Stimulated activated CD4-positive, alpha-beta T cell treated with anti-CD3 and anti-CD28 coated beads, Interleukin-2, amount 100 ng/mL, for 48 hours (primary cell): ENCODE measurements at places on chromosomes 11 and 22.

DNA sequence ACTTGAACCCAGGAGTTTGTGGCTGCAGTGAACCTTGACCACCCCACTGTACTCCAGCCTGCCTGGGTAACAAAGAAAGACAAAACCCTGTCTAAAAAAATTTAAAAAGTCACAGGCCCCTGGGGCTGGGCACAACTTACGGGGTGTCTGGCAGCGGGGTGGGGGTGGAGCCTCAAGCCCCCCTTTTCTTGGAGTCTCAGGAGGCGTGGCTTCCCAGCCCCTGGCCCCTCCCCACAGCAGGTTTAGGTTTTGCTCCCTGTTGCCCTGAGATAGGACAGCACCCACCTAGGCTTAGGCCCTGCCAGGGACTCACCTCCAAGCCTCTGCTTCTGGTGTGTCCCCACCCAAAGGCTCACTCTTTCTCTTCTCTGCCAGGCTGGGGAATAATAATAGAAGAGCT is 22.4 kb downstream of the MGAT3 start:
- DNase-seq: no peak

- no peak for DNase-seq
Measured at GRCh38 chr11:69259096-69259495, 34.9 kb upstream of the MYEOV start.

DNA sequence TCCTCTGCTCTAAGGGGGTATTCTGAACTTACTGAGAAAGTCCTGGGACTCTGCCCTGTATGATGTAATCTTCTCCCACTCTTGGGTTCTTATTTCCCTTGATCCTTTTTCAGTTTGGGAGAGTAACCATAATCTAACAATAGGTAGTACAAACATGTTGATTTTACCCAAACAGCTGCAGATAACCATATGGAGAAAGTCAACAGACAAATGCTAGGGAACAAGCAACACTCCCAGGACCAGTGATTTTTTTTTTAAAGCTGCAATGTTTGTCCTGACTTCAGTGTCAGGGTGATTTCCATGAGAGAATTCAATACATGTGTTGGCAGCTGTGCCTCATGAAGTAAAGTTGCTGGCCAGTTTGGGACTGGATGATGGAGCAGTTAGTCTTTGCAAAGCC is 156.5 kb downstream of the FCHSD2 start:
- no peak for DNase-seq

DNA sequence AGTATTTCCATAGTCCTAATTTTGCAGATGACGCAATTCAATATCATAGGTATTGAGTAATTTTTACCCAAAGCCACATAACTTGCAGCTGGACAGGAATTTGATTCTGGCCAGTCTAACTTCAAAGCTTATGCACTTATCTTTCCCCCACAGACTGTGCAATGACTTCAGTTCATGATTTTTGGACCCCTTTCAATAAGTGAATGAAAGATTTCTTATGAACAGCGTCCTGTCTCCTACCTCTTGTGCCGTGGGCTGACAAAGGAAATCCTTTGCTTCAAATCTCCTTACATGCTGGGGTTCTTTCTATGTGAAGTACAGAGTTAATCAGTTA is 217.7 kb upstream of the KIRREL3 start:
- DNase-seq: no peak

GRCh38 chr11:48013269-48013901 is 33.0 kb downstream of the PTPRJ start:
- peak; percentile 49 for DNase-seq

DNA sequence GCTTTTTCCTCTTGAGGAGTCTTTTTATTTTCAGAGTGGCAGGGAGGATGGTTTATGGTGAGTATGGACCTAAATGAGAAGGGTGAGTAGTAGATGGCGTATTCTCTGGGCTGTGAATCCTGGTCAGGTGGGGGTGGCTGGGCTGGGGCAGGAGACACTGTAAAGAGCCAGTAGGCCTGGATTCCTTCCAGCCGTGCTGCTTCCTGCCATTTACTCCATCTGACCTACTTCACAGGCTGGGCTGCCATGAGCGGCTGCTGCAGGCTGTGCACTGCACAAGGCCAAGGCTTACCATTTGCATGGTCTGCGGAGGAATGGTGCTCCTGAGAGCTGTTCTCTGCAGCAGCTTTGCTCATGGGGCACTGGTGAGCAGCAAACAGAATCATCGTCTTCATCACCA is 297.6 kb downstream of the KIRREL3 start:
- no peak for DNase-seq

- DNase-seq: no peak
Measured at GRCh38 chr11:39804271-39804670, 1655.2 kb downstream of the LRRC4C start.

- no peak for DNase-seq
Measured at GRCh38 chr22:33063611-33064010, 5.4 kb upstream of the SYN3 start.

GRCh38 chr22:48936391-48936790 is 891.3 kb downstream of the BRD1 start:
- DNase-seq: no peak

DNA sequence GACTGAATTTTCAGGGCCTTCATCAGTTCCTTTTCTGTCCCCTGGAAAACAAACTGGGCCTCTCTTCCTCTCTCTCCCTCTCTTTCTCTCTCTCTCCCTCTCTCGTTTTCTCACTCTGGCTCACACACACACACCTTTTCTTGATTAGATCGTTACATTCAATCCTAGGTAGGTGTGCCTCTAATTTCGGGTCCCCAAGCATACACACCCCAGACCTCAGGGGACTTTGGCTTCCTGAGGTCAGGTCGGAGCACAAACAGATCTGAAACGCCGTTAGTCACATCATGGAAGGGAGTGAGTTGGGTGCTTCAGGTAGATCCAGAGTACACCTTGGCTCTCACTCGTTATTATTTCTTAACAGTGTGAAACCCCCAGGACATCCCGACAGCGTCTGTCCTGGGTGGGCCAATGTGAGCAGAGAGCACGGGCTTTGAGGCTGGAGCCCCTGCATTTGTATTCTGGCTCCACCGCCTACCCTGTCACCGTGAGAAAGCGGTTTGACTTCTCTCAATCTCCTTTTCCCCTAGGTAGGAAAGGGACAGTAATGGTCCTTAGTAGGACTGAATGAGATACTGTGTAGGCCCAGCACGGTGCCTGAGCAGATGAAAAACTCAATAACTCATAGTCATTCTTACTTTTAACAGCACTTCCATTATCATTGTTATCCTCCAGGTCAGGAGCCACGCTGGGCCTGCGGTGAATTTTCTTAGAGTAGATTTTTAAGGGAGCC is 37.3 kb upstream of the POU2AF1 start:
- no peak for DNase-seq

DNA sequence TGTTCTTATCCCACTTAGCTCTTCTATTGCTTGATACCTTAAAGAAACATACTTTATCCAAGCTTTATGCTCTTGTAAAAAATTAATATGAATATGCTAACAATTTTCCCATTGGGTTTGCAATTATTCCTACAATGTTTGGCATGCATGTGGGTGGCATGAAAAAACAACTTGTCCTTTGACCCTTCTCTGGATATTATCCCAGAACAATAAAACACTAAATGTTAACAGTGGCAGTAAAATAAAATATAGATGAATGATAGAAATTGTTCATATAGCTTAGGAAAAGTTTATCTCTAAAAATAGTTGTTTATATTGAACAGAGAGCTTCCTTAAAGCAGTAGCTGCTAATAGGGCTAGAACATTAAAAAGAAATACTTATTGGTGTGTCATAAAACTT is 860.5 kb upstream of the LRRC4C start:
- no peak for DNase-seq

GRCh38 chr11:110065189-110065588 is 28.0 kb upstream of the ZC3H12C start:
- no peak for DNase-seq

- no peak for DNase-seq
Measured at GRCh38 chr11:119991669-119992068, 146.2 kb downstream of the TRIM29 start.

GRCh38 chr11:67031791-67032561 is 9.0 kb downstream of the SYT12 start:
- no peak for DNase-seq

GRCh38 chr11:114160894-114161293 is 101.4 kb downstream of the ZBTB16 start:
- DNase-seq: no peak

GRCh38 chr11:76770642-76771445 is 12.3 kb upstream of the TSKU start:
- no peak for DNase-seq

DNA sequence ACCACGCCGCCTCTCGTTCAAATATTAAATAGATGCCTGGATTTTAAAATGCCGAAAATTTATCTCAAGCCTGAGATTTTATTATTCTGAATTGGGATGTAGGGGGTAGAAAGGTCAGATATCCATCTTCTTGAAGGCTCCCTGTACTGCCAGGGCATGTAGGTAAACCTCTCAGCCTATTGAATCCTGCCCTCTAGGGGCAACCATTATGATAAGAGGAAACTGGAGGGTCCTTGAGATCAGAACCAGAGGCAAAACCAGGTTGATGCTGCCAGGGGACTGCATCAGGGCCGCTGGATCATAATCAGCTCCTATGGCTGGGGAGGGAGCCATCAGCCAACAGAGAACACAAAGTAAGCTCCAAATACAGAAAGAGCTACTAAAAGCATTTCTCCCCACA is 92.4 kb downstream of the KCNC1 start:
- no peak for DNase-seq

DNA sequence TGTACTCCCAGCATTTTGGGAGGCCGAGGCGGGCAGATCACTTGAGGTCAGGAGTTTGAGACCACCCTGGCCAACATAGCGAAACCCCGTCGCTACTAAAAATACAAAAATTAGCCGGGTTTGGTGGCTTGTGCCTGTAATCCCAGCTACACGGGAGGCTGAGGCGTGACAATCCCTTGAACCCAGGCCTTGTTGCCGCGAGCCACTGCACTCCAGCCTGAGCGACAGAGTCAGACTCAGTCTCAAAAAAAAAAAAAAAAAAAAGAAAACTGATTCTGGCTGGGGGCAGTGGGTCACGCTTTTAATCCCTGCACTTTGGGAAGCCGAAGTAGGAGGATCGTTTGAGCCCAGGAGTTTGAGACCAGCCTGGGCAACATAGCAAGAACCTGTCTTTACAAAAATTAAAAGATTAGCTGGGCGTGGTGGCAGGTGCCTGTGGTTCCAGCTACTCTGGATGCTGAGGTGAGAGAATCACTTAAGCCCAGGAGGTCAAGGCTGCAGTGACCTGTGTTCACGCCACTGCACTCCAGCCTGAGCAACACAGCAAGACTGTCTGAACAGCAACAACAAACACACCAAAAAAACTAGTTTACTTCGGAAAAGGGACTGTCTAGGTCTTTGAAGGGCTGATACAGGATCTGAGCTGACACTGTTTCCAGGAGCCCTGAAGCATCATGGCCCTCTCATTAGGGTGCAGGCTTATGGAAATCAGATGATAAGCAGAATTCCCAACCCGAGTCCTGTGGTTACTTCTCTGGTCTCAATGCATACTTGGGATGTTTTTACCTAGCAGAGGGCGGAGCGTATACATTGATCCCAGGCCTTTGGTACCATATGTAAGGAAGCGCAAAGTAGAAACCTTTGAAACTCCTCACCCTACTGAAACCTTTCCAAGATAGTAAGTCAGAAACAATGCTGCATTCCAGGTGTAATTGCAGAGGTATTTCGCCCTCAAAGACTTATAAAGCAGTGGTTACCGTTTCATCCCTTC is 1.8 kb upstream of the CHKB start:
- DNase-seq: no peak
